HCT116 (cell line): ENCODE measurements at places on chromosomes 1 and 21.

DNA sequence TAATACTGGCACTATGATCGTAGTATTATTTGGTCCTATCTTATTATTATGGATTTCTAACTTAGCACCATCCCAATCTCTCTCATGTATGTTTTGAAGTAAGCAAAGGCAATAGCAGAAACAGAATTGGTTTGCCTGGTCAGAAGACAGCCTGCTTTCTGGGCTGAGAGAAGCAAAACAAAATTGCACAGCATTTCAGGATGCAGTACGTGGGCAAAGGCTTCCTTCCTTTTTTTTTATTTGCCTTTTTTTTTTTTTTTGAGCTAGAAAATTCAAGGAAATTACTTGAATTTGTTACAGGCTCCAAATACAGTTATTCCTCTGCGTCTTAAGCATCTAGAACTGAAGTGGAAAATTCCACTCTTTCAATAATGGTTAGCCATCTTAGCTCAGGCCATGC, 8.8 kb downstream of the CDA start:
- no peaks in the 10 kb centered on the region for H3K27me3 ChIP-seq
- no peak overlapping the region for H3K4me3 ChIP-seq
- peaks cover 25% of the 10 kb centered on the region for H3K4me1 ChIP-seq
- no peak for DNase-seq

- no peak overlapping the region for H3K4me3 ChIP-seq
- DNase-seq: no peak
- H3K4me1 ChIP-seq: no peaks in the 10 kb centered on the region
- no peaks in the 10 kb centered on the region for H3K27me3 ChIP-seq
- H3K36me3 ChIP-seq: no peaks in the 10 kb centered on the region
These were observed 778.7 kb upstream of the PRMT6 start for GRCh38 chr1:106277786-106278185.

DNA sequence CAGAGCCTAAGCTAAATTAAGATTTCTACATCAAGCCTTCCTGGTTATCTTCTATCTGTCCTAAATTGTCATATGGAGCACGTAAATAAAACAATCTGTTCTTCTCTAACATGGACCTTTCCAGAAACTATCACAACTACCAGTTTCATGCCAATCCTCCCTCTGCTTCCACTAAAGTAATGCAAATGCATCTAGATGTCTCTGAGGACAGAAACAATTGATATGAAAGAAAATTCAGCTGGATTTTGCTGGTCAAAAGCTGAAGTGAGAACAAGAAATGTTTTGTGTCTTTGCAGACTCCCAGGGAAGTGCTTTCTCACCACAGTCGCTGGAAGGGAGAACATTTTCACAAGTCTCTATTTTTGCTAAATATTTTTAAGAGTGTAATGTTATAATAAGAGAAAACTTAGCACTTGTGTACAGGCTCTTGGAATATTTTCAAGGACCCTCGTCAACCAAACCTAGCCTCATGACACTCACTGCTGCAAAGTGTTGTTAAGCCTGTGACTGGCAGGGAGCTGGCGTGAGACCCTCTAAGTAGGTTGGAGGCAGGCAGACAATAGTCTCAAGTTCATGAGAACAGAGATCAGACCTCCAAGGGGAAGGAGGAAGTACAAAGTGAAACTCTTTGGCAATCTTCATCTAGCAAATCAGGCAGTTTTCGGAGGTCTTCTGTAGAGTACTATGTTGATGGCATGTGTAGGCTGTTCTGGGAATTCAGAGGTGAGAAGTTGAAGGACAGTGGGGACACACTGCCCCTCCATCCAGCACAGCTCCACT, 38.8 kb downstream of the DNASE2B start:
- no peak overlapping the region for H3K4me3 ChIP-seq
- H3K4me1 ChIP-seq: peaks cover 37% of the 10 kb centered on the region
- no peak for DNase-seq
- H3K27ac ChIP-seq: no peak overlapping the region

DNA sequence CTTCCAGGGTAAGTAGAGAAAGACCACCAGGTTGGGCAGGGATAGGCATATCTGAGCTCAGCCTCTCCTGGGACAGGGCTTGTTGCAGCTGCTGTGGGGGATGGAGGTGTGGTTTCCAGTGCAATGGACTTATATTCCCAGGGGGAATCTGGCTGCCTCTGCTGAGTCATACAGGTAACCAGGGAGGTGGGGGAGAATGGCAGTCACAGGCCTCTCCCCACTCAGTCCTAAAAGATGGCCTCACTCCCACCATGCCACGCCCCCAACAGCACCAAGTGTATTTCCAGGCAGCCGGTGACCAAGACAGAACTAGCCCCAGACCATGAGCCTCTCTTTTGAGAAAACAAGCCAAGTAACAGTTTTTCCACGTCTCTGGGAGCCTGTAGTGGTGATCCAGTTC, 1240.7 kb downstream of the BRINP3 start:
- no peaks in the 10 kb centered on the region for H3K27me3 ChIP-seq
- H3K27ac ChIP-seq: no peak overlapping the region
- no peak for DNase-seq
- H3K36me3 ChIP-seq: no peaks in the 10 kb centered on the region
- H3K4me1 ChIP-seq: no peaks in the 10 kb centered on the region

GRCh38 chr1:168803806-168804510, 75.0 kb upstream of the DPT start:
- no peaks in the 10 kb centered on the region for H3K27me3 ChIP-seq
- no peak overlapping the region for H3K4me3 ChIP-seq
- DNase-seq: no peak
- no peaks in the 10 kb centered on the region for H3K36me3 ChIP-seq

DNA sequence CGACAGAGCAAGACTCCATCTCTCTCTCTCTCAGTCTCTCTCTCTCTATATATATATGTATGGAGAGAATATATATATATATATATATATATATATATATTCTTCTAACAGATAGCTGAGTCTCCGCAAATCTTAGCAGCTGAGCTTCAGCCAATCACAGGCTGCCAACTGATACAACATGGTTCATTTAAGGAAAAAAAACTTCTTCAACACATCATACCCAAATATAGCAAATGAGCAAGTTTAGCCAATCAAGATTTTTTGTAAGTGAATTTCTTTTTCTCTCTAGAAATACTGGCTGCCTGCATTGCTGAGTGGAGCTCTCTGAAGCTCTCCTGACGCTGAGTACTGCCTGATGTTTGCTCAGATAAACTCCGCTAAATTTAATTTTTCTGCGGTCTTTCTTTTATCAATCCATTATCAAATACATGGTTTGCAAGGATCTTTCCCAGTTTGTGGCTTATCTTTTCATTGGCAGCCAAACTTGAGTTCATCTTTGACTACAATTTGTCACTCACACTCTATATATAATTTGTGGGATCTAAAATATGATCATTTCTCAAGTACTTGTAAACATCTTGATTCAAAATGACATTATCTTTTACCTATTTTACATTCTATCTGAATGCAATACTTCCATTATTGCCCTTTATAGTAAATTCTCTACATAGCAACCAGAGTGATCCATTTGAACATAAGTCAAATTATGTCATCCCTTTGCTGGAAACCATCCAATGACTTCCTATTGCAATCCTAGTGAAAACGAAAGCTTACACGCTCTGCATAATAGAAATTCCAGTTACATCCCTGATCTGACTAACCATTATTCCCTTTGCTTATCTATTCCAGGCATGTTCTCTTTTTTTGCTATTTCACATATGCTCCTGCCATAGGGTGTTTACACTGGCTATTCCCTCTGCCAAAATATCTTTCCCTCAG, 2131.7 kb downstream of the MRPL39 start:
- no peaks in the 10 kb centered on the region for H3K4me1 ChIP-seq
- H3K27me3 ChIP-seq: no peaks in the 10 kb centered on the region
- H3K36me3 ChIP-seq: no peaks in the 10 kb centered on the region
- no peak overlapping the region for H3K4me3 ChIP-seq
- H3K27ac ChIP-seq: no peak overlapping the region
- DNase-seq: no peak

DNA sequence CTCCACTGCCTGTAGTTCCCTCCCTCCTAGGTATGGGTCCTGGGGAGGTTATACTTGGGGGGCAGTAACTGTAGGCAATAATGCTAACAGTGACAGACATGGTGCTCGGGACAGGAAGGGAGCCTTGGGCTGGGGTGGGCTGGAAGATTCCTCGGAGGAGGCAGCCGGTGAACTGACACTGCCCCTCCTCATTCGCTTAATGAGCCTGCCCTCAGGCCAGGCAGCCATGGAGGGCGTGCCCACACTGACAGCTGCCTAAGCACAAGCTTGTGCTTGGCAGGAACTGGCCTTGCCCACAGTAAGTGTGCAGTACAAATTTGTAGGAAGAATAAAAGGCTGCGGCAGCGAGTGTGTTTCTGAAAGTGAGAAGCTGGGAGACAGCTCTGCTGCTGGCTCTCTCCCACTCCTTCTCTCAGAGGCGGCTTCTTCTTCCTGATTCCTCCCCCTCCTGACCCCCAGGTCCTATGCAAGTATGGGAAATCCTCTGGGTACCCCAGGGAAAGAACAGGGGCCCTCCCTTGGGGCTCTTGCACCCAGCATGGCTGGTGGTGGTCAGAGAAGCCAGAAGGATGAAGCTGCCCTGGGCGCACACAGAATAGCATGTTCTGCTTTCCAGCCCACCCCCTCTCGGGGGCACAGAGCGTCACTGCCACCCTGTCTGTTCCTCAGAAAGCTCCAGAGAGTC, 23.6 kb downstream of the OPTC start:
- no peaks in the 10 kb centered on the region for H3K36me3 ChIP-seq
- peaks cover 34% of the 10 kb centered on the region for H3K4me1 ChIP-seq
- no peak overlapping the region for H3K4me3 ChIP-seq

DNA sequence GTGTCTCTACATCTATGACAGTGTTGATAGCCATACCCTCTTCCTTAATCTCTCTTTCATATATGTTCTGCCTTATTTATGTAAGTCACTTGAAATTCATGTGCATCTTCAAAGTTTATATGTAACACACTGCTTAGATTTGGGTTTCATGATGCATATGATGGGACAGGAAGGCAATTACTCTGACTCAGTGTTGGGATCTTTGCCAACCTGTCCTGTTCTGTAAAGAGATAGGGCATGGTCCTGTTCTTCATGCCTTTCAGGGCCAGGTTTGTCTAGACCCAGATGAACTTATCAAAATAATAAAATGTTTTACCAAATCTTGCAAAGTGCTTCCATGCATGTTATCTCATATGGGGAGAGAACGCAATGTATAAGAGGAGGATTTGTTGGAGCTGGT, 69.5 kb downstream of the TMPRSS15 start:
- DNase-seq: no peak
- no peak overlapping the region for H3K27ac ChIP-seq

GRCh38 chr1:212727386-212728181, 27.9 kb upstream of the BATF3 start:
- DNase-seq: no peak
- no peaks in the 10 kb centered on the region for H3K27me3 ChIP-seq
- no peak overlapping the region for H3K27ac ChIP-seq
- H3K36me3 ChIP-seq: no peaks in the 10 kb centered on the region
- no peak overlapping the region for H3K4me3 ChIP-seq
- no peaks in the 10 kb centered on the region for H3K4me1 ChIP-seq

DNA sequence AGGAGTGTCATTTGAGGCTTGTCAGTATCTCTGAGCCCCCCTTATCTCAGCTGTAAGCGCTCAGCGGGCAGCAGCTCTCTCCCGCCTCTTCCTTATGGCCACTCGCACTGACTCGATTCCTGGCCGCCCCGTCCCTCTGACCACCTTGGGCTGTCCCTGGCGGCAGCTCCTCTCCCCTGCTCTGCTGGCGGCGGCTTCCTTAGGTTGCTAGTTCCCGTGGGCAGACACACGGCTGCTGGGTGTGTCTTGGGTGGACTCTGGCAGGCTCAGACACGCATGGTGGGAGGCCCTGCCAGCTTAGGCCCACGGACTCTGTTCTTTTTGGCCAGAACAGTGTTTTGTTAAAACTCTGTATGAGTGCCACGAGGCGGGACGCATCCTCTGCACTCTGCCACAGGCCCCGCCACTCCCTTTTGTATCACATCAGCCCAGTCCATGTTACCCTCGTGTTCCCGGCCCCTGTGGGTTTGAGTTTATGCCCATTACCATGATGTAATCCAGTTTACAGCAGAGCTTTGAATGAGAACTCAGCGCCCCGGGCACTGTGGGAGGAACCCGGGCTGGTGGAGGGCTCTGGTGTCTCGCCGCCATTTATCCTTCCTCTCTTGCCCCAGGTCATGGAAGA, 45.9 kb downstream of the COQ8A start:
- no peaks in the 10 kb centered on the region for H3K4me1 ChIP-seq
- no peaks in the 10 kb centered on the region for H3K36me3 ChIP-seq
- H3K4me3 ChIP-seq: no peak overlapping the region
- no peaks in the 10 kb centered on the region for H3K27me3 ChIP-seq
- no peak for DNase-seq
- no peak overlapping the region for H3K27ac ChIP-seq

- DNase-seq: no peak
- H3K4me3 ChIP-seq: no peak overlapping the region
- H3K36me3 ChIP-seq: no peaks in the 10 kb centered on the region
- no peaks in the 10 kb centered on the region; the same call in 1 of the 2 replicates for H3K4me1 ChIP-seq
These were observed 64.9 kb upstream of the KRTAP19-8 start for GRCh38 chr21:31103163-31103562.

GRCh38 chr1:46448109-46448911, 41.3 kb upstream of the DMBX1 start:
- no peaks in the 10 kb centered on the region for H3K27me3 ChIP-seq
- H3K4me3 ChIP-seq: no peak overlapping the region
- no peak overlapping the region for H3K27ac ChIP-seq
- H3K36me3 ChIP-seq: no peaks in the 10 kb centered on the region

GRCh38 chr1:167515461-167515860, 2.9 kb downstream of the CD247 start:
- no peaks in the 10 kb centered on the region for H3K36me3 ChIP-seq
- no peak overlapping the region for H3K4me3 ChIP-seq

GRCh38 chr21:27776925-27777553, 810.2 kb upstream of the ADAMTS5 start:
- no peaks in the 10 kb centered on the region for H3K36me3 ChIP-seq
- H3K27ac ChIP-seq: no peak overlapping the region
- H3K4me3 ChIP-seq: no peak overlapping the region
- H3K27me3 ChIP-seq: no peaks in the 10 kb centered on the region

GRCh38 chr1:91891454-91891853, 5.5 kb upstream of the TGFBR3 start:
- H3K27me3 ChIP-seq: no peaks in the 10 kb centered on the region
- no peak overlapping the region for H3K4me3 ChIP-seq
- H3K27ac ChIP-seq: no peak overlapping the region
- H3K36me3 ChIP-seq: no peaks in the 10 kb centered on the region
- DNase-seq: no peak
- peaks cover 13% of the 10 kb centered on the region for H3K4me1 ChIP-seq

DNA sequence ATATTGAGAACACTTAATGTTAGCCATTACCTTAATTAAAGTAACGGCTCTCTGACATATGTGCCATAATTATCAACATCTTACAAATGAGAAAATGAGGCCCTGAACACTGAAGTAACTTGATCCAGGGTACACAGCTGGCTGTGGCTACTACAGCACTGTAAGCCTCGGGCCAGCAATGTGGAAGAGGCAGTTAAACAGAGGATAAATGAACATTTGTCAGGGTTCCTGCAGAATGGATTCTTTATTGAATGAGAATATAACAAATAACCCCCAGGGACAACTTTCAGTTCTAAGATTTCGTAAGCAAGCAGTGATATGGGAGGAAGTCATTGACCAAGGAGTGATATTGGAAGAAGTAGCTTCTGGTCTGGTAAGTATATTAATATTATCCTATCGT, 70.5 kb upstream of the SCYL3 start:
- DNase-seq: no peak
- no peak overlapping the region for H3K27ac ChIP-seq
- no peaks in the 10 kb centered on the region for H3K27me3 ChIP-seq
- no peaks in the 10 kb centered on the region for H3K36me3 ChIP-seq
- H3K4me1 ChIP-seq: no peaks in the 10 kb centered on the region
- H3K4me3 ChIP-seq: no peak overlapping the region
